Memory B cell (primary cell): ENCODE measurements at places on chromosomes 3 and 15.

GRCh38 chr3:122294359-122294758 is 30.7 kb upstream of the CSTA start:
- no peaks in the 10 kb centered on the region for H3K27me3 ChIP-seq
- no peak overlapping the region for H3K4me3 ChIP-seq
- no peaks in the 10 kb centered on the region for H3K36me3 ChIP-seq
- peaks cover 8% of the 10 kb centered on the region for H3K4me1 ChIP-seq
- no peak overlapping the region for H3K27ac ChIP-seq
- DNase-seq, result no peak

DNA sequence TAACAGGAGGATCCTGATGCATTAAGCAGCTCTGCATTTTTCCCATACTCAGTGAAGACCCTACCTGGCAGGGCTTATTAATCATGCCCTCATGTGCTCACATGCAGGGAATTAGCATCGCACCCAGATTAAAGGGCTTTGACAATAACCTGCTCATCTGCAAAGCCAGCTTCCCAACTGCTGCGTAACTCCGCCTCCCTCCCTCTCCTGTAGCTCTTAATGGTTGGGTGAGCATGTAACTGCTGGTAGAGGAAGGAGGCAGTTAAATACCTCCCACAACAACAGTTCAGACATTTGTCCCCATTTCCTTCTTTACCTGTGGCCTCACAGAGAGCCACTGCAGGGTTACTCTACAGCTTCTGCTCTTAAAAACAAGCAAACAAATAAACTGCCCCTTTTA is 203.6 kb upstream of the WNT5A start:
- no peak overlapping the region for H3K27ac ChIP-seq
- H3K36me3 ChIP-seq, result no peaks in the 10 kb centered on the region
- H3K4me1 ChIP-seq, result no peaks in the 10 kb centered on the region

DNA sequence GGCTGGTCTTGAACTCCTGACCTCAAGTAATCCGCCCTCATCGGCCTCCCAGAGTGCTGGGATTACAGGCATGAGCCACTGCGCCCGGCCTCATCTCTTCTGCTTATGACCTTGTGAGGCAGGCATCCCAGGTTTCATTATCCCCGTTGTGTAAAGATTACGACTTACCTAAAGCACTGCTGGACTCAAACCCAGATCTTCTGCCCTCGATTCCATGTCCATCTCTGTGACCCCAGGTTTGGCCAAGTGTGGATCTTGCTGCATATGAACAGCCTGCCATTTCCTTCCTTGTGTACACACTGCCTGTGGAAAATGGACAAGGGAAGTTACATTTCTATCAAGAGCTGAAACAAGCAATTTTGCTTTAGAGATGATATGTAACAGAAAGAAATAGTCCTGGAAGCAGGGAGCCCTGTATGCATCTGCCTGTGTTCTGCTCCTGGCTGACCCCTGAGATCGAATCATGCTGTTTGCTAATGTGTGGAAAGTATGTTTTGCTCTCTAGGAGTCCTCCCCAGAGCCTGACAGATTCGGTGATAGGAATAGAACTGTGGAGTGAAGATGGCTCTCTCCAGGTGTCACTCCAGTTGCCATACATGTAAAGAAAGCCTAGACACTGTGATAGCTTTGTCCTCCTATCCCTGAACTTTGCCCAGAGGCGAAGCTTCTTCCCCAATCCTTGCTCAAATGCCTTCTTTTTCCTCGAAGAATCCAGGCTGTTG is 11.8 kb upstream of the LIPC start:
- no peak overlapping the region for H3K27ac ChIP-seq
- no peaks in the 10 kb centered on the region for H3K36me3 ChIP-seq
- no peak for DNase-seq
- H3K27me3 ChIP-seq, result peaks cover 5% of the 10 kb centered on the region
- no peaks in the 10 kb centered on the region for H3K4me1 ChIP-seq
- no peak overlapping the region for H3K4me3 ChIP-seq

GRCh38 chr15:99507504-99508310 is 58.1 kb upstream of the MEF2A start:
- peaks cover 70% of the 10 kb centered on the region for H3K4me1 ChIP-seq
- DNase-seq, result no peak
- H3K27me3 ChIP-seq, result no peaks in the 10 kb centered on the region
- peak overlapping the region; percentile 92 for H3K27ac ChIP-seq
- H3K36me3 ChIP-seq, result no peaks in the 10 kb centered on the region
- peak overlapping the region; percentile 68 for H3K4me3 ChIP-seq

DNA sequence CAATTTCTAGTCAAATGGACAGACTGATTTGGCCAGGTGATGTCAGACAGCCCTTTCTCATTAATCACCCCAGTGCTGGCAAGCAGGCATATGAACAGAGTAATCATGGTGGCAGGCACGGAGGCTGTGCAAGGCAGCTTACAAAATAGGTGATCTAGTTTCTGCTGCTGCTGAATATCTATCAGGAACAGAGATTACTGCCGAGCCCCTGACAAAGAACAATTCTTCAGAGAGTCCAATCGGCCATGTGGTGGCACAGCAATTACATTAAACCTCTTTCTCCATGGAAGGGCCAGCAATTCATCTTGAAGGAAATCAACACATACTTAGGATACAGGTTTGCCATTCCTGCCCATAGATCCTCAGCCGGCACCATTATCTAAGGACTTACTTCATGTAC is 32.3 kb upstream of the THBS1 start:
- no peak overlapping the region for H3K27ac ChIP-seq
- no peaks in the 10 kb centered on the region for H3K36me3 ChIP-seq
- no peak for DNase-seq
- H3K4me3 ChIP-seq, result no peak overlapping the region
- no peaks in the 10 kb centered on the region for H3K4me1 ChIP-seq
- H3K27me3 ChIP-seq, result peaks cover 4% of the 10 kb centered on the region

- no peak for DNase-seq
- H3K27ac ChIP-seq, result no peak overlapping the region
- peaks cover 16% of the 10 kb centered on the region for H3K27me3 ChIP-seq
- no peak overlapping the region for H3K4me3 ChIP-seq
- peaks cover 4% of the 10 kb centered on the region for H3K4me1 ChIP-seq
Observed at GRCh38 chr3:30069056-30069455, 537.3 kb upstream of the TGFBR2 start.

GRCh38 chr3:99666201-99666600 is 27.8 kb downstream of the COL8A1 start:
- no peak overlapping the region for H3K27ac ChIP-seq
- no peaks in the 10 kb centered on the region for H3K36me3 ChIP-seq
- no peak for DNase-seq
- H3K27me3 ChIP-seq, result peaks cover 3% of the 10 kb centered on the region
- H3K4me1 ChIP-seq, result no peaks in the 10 kb centered on the region

DNA sequence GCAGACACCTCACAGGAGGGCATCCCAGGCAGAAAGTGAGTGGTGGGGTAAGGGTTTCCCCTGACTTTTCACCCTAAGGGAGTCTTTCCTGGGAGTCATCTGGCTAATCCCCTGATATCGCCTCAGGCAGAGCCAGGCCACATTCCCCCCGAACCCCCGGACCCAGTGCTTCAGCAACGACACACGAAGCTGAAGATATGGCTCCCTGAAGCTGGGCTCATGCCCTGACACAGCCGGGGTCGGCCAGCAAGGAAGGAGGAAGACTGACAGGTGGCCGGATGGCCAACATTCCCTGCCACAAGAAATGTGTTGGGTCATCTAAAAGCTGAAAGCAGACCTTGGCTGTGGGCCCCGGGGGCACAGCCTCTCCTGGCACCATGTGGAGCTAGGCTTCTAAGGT is 14.4 kb downstream of the CHST13 start:
- no peak overlapping the region for H3K27ac ChIP-seq
- no peaks in the 10 kb centered on the region for H3K36me3 ChIP-seq
- H3K4me1 ChIP-seq, result peaks cover 5% of the 10 kb centered on the region
- H3K27me3 ChIP-seq, result peaks cover 21% of the 10 kb centered on the region
- no peak for DNase-seq

- H3K4me1 ChIP-seq, result peaks cover 31% of the 10 kb centered on the region
- H3K36me3 ChIP-seq, result peaks cover 21% of the 10 kb centered on the region
Observed at GRCh38 chr3:71238355-71238757, 345.2 kb downstream of the FOXP1 start.

GRCh38 chr15:69766156-69766555 is 313.5 kb downstream of the RPLP1 start:
- H3K4me3 ChIP-seq, result no peak overlapping the region
- DNase-seq, result no peak
- peaks cover 13% of the 10 kb centered on the region for H3K4me1 ChIP-seq
- H3K27me3 ChIP-seq, result peaks cover 5% of the 10 kb centered on the region
- H3K27ac ChIP-seq, result no peak overlapping the region

- H3K36me3 ChIP-seq, result no peaks in the 10 kb centered on the region
- DNase-seq, result no peak
- no peak overlapping the region for H3K4me3 ChIP-seq
- no peak overlapping the region for H3K27ac ChIP-seq
- peaks cover 2% of the 10 kb centered on the region for H3K4me1 ChIP-seq
Observed at GRCh38 chr3:36814066-36814717, 49.8 kb upstream of the DCLK3 start.

GRCh38 chr3:37443363-37444035 is 269.1 kb upstream of the LRRFIP2 start:
- peaks cover 7% of the 10 kb centered on the region for H3K27me3 ChIP-seq
- no peaks in the 10 kb centered on the region for H3K4me1 ChIP-seq
- no peak overlapping the region for H3K4me3 ChIP-seq
- H3K27ac ChIP-seq, result no peak overlapping the region

DNA sequence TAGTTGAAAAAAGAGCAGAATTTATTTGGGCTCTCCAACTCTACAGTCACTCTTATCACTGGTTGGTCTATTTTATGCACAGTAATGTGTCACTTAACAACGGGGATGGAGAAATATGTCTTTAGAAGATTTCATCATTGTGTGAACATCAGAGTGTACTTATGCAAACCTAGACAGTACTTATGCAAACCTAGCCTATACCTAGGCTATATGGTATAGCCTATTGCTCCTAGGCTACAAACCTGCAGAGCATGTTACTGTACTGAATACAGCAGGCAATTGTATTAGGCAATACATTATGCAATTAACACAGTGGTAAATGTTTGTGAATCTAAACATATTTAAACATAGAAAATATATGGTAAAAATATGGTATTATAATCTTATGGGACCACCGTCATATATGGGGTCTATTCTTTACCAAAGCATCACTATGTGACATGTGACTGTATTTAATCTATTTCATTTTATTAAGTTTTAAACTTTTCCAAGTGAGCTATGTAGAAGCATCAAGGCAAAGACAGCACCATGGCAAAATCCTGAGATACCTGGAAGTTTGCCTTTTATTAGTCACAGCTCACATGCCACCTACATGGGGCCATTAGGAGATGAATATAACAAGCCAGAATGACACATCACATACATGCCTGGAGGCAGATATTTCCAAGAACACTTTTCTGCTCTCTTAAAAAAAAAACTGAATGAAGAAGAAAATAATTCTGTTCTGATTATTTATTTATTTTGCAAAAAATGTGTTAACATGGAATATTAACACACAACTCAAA is 537.4 kb downstream of the TUSC7 start:
- peaks cover 4% of the 10 kb centered on the region for H3K4me1 ChIP-seq
- no peaks in the 10 kb centered on the region for H3K36me3 ChIP-seq
- H3K4me3 ChIP-seq, result no peak overlapping the region
- no peaks in the 10 kb centered on the region for H3K27me3 ChIP-seq

GRCh38 chr3:85342915-85343314 is 384.1 kb downstream of the CADM2 start:
- H3K4me3 ChIP-seq, result no peak overlapping the region
- no peaks in the 10 kb centered on the region for H3K36me3 ChIP-seq
- H3K27ac ChIP-seq, result no peak overlapping the region
- H3K27me3 ChIP-seq, result no peaks in the 10 kb centered on the region

DNA sequence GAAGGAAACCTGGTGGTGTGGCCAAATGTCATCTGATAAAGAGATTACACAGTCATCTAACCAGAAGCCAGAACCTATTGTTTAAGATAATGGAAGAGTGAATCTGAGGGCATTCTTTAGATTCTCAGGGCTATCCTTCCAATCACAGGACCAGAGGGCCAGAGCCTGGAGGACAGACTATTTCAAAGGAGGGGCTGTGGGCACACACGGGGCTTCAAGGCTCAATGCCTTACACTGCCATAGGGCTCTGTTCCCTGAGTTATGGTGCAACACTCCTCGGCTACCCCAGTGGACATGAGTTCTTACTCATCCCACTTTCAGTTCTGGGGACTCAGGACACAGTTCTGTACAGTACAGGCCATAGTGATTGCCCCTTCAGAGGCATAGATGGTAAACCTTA is 343.9 kb upstream of the ALCAM start:
- no peak overlapping the region for H3K27ac ChIP-seq
- no peak for DNase-seq
- no peaks in the 10 kb centered on the region for H3K27me3 ChIP-seq
- no peaks in the 10 kb centered on the region for H3K4me1 ChIP-seq
- H3K36me3 ChIP-seq, result no peaks in the 10 kb centered on the region

GRCh38 chr3:17905996-17906395 is 163.6 kb upstream of the TBC1D5 start:
- no peak overlapping the region for H3K4me3 ChIP-seq
- peaks cover 8% of the 10 kb centered on the region for H3K4me1 ChIP-seq
- H3K36me3 ChIP-seq, result no peaks in the 10 kb centered on the region
- DNase-seq, result no peak
- H3K27me3 ChIP-seq, result peaks cover 6% of the 10 kb centered on the region

GRCh38 chr3:69751074-69751476 is 11.8 kb downstream of the MITF start:
- DNase-seq, result no peak
- no peaks in the 10 kb centered on the region for H3K36me3 ChIP-seq
- H3K4me1 ChIP-seq, result no peaks in the 10 kb centered on the region
- H3K27ac ChIP-seq, result no peak overlapping the region

- H3K4me1 ChIP-seq, result no peaks in the 10 kb centered on the region
- no peak for DNase-seq
- H3K36me3 ChIP-seq, result peaks cover 26% of the 10 kb centered on the region
- H3K4me3 ChIP-seq, result no peak overlapping the region
Observed at GRCh38 chr3:16328124-16328523, 63.1 kb downstream of the OXNAD1 start.

- H3K36me3 ChIP-seq, result no peaks in the 10 kb centered on the region
- peaks cover 12% of the 10 kb centered on the region for H3K27me3 ChIP-seq
- no peak for DNase-seq
- H3K27ac ChIP-seq, result peak overlapping the region; percentile 12
Observed at GRCh38 chr15:98506711-98507110, 141.6 kb upstream of the IGF1R start.

DNA sequence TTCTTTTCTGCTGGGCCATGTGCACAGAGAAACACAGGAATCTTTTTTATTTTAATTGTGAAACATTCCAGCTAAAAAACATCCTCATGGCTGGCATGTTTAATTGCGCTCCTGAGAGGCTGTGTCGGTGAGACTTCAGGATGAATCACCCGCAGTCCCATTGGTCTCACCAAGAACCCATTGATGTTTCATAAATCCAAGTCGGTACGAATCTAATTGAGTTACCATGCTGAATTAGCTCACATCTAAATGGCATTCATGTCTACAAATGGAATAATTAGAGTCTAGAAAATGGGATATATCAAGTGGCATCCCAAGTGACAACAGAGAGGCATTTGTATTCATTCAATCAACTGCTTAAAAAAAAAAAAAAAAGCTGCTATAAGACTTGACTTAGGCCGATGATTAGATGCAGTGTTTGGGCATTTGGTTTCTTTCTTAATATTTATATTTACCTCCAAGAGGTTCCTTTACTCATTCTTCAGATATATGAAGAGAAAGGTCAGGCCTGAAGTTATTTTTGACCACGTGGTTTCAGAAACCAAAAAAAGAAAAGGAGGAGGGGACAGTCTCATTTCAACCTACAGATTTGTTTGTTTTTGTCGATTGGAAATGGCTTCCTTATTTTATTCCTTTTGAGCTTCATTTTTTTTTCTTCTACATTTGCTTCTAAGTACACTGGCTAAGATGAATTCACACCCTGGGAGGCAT is 79.1 kb upstream of the FOXB1 start:
- H3K27me3 ChIP-seq, result peaks cover 4% of the 10 kb centered on the region
- DNase-seq, result no peak
- no peaks in the 10 kb centered on the region for H3K4me1 ChIP-seq
- H3K36me3 ChIP-seq, result no peaks in the 10 kb centered on the region
- no peak overlapping the region for H3K4me3 ChIP-seq
